ENCODE measurements at places on chromosomes 4 and X. TPM values are rescaled to one million over a fixed set of nuclear protein-coding genes. Genes with fewer than 3 reads are reported as not detected.

GRCh38 chr4:52711272-52711671 lies 40.0 kb downstream of the ERVMER34-1 start:
- no peak for DNase-seq

DNA sequence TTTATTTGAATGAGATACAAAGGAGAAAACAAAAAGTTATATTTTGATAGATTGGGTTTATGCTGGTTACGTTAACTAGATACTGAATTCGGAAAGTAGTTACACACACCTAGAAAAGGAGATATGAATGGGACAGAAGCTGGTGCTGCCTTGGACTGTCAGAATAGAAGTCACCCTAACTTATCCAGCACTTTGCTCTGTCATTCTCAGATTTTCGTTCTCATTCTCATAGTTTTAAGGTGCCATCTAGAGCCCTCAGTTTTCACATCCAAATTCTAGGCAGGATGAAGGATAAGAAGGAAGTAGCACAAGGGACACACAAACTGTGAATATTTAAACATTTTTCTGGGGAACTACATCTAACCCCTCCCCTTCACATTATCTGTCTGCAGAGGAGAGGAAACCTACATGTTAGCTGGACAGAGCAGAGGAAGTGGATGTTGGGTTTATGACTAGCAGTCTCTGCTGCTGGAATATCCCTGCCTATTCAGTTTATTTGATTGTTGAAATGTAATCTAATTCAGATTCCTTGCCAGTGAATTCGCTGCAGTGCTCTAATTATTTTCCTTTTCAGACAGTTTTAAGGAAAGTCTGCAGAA lies 521.9 kb downstream of the FAT4 start:
- no peak for DNase-seq

GRCh38 chr4:109207061-109207460 lies 95.4 kb downstream of the COL25A1 start:
- no peak for DNase-seq

GRCh38 chrX:39724544-39724943 lies 373.2 kb downstream of the BCOR start:
- no peak for DNase-seq

- no peak for DNase-seq
Measured at GRCh38 chrX:45697591-45697990, 496.9 kb upstream of the DIPK2B start.

DNA sequence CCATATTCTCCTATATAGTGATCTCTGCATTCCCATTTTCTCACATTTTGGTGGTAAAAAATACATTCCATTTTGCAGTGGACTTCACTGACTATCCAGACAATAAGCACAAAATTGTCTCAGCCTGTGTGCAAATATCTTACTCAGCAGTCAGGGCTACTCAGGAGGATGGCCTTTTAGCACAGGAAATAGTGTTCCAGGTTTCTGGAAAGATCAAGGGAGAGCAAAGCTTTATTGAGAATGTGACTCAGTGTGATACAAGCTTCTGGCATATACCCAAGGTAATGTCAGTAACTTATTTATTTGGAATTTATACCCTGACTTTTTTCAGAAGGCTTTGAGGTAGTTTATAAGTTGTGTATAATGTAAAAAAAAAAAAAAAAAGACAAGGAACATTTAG lies 233.4 kb downstream of the TEX13A start:
- DNase-seq = no peak

- DNase-seq = no peak
Measured at GRCh38 chrX:118928151-118928550, 46.3 kb upstream of the LONRF3 start.

- no peak for DNase-seq
Measured at GRCh38 chr4:3514806-3515501, 17.3 kb downstream of the LRPAP1 start.

DNA sequence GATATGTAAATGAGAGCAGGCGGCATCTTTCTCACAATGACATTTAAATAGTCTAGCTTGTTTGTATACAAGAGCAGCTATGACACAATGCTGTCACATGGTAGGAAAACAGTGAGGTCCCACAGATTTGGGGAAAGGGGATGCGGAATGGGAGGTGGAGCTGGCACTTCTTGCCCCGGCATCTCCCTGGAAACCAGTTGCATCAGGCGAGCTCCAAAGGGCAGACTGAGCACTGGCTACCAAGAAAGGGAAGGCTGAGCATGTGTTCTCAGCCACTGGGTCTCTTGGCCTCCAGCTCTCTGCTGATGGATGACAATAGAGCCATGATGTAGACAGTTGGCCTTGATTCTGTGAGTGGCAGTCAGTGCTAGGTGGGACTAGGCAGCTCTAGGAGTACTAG lies 109.0 kb downstream of the UCHL1 start:
- no peak for DNase-seq

- DNase-seq = no peak
Measured at GRCh38 chrX:132409780-132410556, 78.9 kb downstream of the MBNL3 start.

DNA sequence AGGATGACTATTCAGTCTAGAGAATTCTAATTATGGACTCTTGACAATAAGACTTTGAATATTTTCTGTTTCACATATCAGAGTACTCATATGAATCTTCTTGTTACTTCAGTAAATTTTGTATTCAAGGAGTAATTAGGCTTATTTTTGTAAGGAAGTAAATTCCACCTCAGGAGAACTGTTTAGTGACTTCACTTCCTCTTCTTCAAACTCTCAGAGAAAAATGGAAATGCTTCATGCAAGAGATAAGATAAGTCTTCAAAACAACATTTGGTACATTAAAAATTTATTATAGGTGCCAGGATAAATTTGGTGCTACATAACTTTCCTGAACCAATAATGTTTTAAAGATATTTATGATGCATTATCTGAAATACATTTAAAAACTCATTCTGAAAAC lies 1421.9 kb downstream of the PCDH7 start:
- DNase-seq = no peak

- DNase-seq = no peak
Measured at GRCh38 chr4:11647433-11647832, 218.7 kb upstream of the HS3ST1 start.

GRCh38 chrX:40062525-40063155 lies 35.1 kb downstream of the BCOR start:
- peak; percentile 61 for DNase-seq

- DNase-seq = no peak
Measured at GRCh38 chr4:156195914-156196313, 242.2 kb upstream of the CTSO start.

Gene MAGEB3
- total RNA-seq = not detected

Gene ARR3
- total RNA-seq = not detected

Gene BEX4
- 38.9 TPM for total RNA-seq

Gene EDA
- total RNA-seq = 9.2 TPM

Gene SUPT20HL2
- total RNA-seq = not detected

Gene ZCCHC18
- 1.5 TPM for total RNA-seq

Gene WDFY3
- 139 TPM for total RNA-seq

Gene LRIT3
- 0.31 TPM for total RNA-seq

Gene TMEM185A
- total RNA-seq = 31.5 TPM

Gene FATE1
- total RNA-seq = 0.36 TPM

Gene ZNF674
- total RNA-seq = 6.6 TPM

Gene PCDH18
- total RNA-seq = 34.4 TPM

Gene SLITRK4
- 1.5 TPM for total RNA-seq

Gene FBXW7
- 85.0 TPM for total RNA-seq

Gene MTNR1A
- total RNA-seq = not detected

Gene FOXP3
- total RNA-seq = 0.13 TPM
